ENCODE measurements at places on chromosomes 7 and 10.

- peak; percentile 92 for DNase-seq
Measured at GRCh38 chr10:62637249-62638061, 167.1 kb upstream of the ADO start.

- DNase-seq: no peak
Measured at GRCh38 chr10:48277093-48277492, 2.6 kb upstream of the FRMPD2 start.

DNA sequence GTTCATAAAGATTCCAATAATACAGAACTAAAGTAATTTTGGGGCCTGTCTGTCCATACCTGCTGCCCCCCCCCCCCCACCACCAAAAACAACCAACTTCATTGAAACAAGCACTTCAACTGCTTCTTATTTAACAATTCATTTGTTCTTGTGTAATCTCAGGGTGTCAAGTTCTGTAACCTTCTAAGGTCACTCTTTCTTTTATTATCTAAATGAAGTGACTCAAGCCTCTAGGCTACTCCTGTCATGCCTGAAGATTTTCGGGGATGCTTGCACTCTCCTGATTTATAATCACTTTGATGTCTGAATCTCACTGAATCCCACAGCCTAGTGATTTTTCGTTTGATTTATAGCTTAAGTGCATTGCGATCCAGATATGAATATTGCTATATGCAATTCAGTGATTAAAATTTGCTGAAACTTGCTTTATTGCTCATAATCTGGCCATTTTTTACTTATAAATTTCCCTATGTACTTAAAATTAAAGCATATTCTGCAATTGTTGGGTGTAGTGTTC lies 27.2 kb downstream of the GARIN1A start:
- DNase-seq: no peak

GRCh38 chr10:112526139-112526538 lies 79.1 kb downstream of the VTI1A start:
- DNase-seq: no peak

GRCh38 chr7:88396948-88397322 lies 90.2 kb upstream of the STEAP4 start:
- DNase-seq: no peak

DNA sequence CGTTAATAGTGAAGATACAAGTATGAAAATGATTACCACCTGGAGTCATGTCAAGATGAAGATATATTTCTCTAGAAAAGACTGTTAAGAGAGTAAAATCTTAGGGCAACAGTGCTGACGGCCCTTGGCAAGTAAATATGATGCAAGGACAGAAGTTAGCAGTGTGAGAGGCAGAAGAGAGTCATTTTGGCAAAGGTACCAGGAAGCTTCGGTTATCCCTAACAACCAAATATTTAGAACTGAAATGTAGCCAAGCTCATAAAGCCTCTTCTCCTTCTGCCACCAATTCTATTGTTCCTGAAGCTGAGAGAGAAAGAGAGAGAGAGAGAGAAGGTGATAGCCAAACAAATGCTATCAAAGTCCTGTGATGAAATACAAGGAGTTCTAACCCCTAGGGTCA lies 109.6 kb downstream of the MACC1 start:
- DNase-seq: no peak

DNA sequence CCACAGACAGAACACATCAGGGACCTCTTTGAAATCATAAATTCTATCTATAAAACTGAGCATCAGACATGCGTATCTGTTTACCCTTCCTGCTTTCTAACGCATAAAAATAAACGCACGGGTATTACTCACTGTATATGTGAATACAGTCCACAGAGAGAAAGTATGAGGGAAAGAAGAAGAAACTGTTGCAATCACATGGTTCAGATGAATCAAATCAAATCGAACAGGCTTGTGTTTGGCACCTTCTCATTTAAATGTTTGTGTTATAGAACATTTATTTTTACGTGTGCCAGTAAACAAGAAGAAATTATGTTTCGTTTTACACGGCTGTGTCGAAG lies 322.0 kb downstream of the FRMD4A start:
- DNase-seq: no peak

DNA sequence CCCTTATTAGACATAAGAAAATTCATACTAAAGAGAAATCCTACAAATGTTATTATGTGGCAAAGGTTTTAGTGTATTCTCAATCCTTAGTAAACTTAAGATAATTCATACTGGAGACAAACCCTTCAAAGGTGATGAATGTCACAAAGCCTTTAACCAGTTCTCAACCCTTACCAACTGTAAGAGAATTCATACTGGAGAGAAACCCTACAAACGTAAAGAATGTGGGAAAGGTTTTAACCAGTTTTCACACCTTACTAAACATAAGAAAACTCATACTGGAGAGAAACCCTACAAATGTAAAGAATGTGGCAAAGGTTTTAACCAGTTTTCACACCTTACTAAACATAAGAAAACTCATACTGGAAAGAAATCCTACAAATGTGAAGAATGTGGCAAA lies 93.2 kb downstream of the ZNF680 start:
- no peak for DNase-seq

- no peak for DNase-seq
Measured at GRCh38 chr7:55537458-55537990, 34.8 kb downstream of the VOPP1 start.

- no peak for DNase-seq
Measured at GRCh38 chr7:141738592-141739013, 445 bp downstream of the SSBP1 start.

DNA sequence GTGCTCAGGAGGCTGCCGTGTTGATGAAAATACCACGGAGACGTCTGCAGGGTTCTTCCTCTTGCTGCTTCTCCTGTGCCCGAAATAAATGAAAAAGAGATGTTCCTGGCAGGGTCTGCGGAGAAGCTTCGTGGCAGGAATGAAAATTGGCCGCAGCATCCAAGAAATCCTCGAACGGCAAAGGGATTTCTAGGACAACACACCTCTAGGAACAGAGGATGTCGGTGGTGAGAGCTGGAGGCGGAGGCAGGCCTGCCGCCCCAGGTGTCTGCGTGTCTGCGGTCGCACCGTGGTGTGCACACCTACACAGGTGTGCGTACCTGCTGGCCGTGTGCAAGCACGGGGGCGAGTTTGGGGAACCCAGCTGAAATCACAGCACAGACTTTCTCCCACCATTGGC lies 43.4 kb downstream of the TMEM130 start:
- no peak for DNase-seq
